CD4-positive, alpha-beta T cell treated with Interleukin-4 for 1 hour (primary cell): ENCODE measurements at places on chromosomes 4 and X.

GRCh38 chrX:78747971-78748370, 451 bp downstream of the LPAR4 start:
- DNase-seq = no peak

GRCh38 chr4:52197306-52197705, 146.2 kb downstream of the SPATA18 start:
- no peak for DNase-seq

DNA sequence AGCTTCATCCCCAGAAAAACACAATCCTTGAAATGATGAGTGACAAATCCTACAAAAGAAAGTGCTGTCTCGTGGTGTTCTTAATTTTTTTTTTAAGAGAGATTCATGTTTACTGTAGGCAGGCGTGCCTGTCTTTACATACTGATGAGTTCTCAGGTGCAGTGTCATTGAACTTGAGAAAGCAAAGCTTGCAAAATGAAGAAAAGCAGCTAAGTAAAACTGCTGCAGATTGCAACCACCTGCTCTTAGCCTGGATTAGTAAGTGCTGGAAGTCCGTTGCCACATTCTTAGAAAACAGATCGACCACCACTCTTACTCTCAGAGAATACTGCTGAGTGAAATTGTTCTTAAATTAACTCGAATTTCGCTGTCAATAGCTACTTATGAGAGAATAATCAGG, 854.6 kb downstream of the TRIML1 start:
- DNase-seq = no peak

- DNase-seq = no peak
Measured at GRCh38 chr4:76606645-76607265, 171.7 kb downstream of the SHROOM3 start.

DNA sequence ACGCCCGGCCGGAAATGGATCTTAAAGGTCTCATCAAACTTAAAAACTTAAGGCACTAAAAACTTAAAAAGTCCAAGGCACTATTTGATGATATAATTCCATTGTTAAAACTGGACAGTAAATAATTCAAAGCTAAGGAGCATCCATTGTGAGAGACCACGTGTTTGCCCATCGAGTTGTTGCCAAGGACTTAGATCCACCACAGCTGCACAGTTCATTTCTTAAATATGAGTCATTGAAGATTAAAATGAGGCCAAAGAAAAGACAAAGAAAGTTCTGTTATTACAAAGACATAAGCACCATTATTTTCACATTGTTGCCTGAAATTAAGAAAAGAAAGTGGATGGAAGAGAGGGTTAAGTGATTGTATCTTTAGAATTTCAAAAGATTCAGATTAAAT, 411.5 kb upstream of the FTHL17 start:
- DNase-seq = no peak
